CD14-positive monocyte (primary cell): ENCODE measurements at places on chromosomes 2 and 18.

GRCh38 chr18:68275616-68276015 lies 439.3 kb downstream of the TMX3 start:
- DNase-seq: no peak
- H3K36me3 ChIP-seq: no peaks in the 10 kb centered on the region
- no peaks in the 10 kb centered on the region for H3K27me3 ChIP-seq
- no peaks in the 10 kb centered on the region for H3K4me1 ChIP-seq

- no peaks in the 10 kb centered on the region for H3K27me3 ChIP-seq
- no peak overlapping the region for H3K4me3 ChIP-seq
- peaks cover 61% of the 10 kb centered on the region for H3K36me3 ChIP-seq
- H3K4me1 ChIP-seq: no peaks in the 10 kb centered on the region
- H3K27ac ChIP-seq: no peak overlapping the region
Observed at GRCh38 chr2:171703574-171704347, 16.5 kb downstream of the DYNC1I2 start.

DNA sequence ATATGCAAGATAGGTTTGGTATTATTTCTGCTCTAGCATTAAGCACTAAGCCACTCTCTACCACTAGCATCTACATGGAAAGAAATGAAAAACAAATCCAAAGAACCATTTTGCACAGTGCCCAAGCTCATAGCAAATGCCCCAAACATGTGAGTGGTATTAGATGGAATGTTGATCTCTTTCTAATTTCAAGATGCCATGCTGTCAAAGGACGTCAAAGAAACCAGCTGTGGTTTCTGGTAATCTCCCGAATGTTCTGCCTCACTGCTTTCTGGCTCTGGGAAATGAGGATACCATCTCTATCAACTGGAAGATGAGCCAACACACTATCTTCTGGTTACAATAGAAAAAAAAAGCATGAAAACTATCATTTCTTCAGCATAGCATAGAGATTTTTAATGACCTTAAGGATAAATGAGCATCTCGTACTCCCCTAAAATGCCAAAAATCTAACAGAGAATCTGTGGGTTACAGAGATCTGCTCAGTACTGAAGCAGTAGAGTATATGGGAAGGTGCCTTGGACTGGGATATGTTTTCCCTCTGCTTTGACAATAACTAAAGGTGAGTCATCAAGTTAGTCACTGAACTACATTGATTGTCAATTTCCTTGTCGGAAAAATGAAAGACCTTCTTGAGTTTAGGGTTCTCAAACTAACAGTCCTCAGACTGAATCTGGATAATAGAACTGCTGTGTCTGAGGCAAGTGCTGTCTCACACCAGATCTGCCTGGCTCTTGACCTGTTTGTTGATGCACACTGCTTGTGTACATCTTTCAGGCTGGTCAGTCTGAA lies 244.8 kb upstream of the NCKAP5 start:
- H3K4me3 ChIP-seq: peak overlapping the region; percentile 13
- H3K36me3 ChIP-seq: no peaks in the 10 kb centered on the region
- H3K4me1 ChIP-seq: no peaks in the 10 kb centered on the region
- H3K27me3 ChIP-seq: no peaks in the 10 kb centered on the region

DNA sequence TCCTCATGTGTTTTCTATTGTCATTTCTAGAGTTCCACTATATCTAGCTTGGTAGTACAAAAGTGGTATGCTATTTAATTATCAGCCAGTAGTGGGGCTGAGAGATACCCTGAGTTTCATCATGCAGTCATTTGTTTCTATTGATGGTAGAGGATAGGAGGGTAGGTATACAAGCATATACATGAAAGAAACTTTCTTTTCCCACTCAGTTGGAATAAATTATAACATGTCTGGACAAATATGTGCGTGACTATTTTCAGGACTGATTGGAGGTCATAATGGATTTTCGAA lies 633.2 kb downstream of the NRXN1 start:
- DNase-seq: no peak
- no peak overlapping the region for H3K27ac ChIP-seq
